ENCODE measurements at places on chromosomes 16 and 17.
A peak's percentile ranks its signal among the peaks of the same experiment; 100 is the strongest.

GRCh38 chr17:32822996-32823395, 53.9 kb downstream of the MYO1D start:
- no peak for DNase-seq

DNA sequence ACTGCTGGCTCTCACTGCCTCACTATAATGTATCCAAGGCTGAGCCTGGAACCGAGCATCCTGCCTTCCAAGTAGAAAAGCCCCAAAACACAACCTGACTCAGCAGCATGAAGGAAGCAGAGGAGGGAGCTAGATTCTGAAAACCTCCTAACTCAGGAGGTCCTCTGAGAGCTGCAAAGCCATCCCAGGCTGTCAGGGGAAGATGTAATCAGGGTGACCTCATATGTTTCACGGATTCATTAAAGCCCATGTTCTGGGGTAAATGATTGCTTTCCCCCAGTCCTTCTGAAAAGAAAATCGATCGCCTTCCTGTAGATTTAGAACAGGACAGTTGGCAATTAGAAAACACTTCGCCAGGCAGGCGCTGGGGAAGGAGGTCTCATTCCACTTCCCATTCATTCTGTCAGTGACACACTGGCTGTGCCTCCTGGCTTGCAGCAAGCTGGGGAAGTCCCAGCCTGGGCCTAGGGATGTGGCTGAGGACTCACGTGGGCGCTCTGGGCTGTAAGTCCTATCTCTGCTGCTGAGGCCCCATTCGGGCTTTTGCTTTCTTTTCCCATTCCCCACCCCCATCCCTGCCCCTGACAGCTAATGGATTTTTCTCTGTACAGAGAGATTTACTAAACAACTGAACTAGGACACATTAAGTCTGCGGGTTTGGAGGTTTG, 75.7 kb upstream of the TMEM132E start:
- DNase-seq, result no peak

- no peak for DNase-seq
Measured at GRCh38 chr17:35210741-35211140, 16.5 kb upstream of the SLC35G3 start.

DNA sequence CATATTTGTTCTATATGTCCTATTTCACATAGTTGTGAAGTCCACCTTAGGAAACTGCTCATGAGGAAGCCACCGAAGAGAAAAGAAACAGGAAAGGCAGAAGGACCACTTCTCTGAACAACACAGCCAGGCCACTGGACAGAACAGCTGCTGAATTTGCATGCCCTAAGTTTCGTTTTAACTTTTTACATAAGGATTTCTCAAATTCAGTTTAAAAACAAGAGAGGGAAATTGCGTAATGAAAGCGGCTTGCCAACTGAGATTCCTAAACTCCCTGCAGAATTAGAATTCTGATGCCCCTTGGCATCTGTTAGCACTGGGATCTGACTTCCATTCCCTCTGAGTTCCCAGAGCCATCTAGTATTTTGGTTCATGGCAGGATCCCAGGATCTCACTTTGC, 5.0 kb upstream of the CCL8 start:
- DNase-seq, result no peak

- DNase-seq, result no peak
Measured at GRCh38 chr17:61444075-61444474, 8.1 kb upstream of the TBX4 start.

DNA sequence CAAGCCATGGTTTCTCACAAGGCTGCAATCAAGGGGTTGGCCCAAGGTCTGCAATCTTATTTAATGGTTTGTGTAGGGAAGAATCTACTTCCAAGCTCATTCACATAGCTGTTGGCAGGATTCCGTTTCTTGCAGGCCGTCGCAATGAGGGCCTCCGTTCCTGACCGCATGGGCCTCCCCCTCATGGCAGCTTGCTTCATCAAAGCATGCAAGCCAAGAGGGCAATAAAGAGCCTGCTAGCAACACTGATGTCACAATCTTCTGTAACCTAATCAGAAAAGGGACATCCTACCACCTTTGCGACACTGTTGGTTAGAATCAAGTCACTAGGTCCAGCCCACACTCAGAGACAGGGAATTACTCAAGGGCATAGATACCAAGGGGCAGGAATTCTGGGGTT, 95.5 kb downstream of the CCT6B start:
- no peak for DNase-seq

DNA sequence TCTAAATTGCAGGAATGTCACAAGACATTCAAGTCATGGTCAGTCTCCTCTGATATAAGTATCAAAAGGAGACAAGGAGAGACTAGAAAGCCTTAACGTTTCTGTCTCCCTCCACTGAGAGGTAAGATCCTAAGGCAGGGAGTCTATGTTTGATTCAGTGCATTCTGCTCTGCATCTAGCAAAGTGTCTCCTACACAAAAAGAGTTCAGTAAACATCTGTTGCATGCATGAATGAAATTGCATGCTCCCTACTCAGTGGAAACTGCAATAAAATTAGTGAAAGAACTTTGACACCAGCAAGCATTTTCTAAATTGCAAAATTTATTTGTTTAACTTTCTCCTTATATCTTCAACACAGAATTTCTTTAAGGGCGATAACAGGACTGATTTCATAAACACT, 111.1 kb downstream of the ADAMTS18 start:
- no peak for DNase-seq

GRCh38 chr17:80528536-80528935, 16.1 kb upstream of the RPTOR start:
- no peak for DNase-seq

DNA sequence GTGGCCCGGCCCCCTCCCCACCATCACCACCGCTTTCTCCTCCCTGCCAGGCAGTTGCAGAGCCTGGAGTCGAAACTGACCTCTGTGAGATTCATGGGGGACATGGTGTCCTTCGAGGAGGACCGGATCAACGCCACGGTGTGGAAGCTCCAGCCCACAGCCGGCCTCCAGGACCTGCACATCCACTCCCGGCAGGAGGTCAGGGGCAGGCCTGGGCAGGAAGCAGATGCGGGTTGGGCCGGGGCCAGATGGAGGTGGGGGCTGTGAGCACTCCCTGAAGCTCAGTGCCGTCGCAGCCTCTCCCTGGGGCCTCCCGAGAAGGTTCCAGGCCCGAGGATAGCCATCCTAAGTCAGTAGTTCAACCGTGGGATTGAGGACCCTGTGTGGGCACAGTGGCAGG, 14.2 kb upstream of the ADGRG3 start:
- DNase-seq, result no peak

GRCh38 chr17:68101075-68101986, 65.8 kb downstream of the KPNA2 start:
- peak; percentile 71 for DNase-seq

DNA sequence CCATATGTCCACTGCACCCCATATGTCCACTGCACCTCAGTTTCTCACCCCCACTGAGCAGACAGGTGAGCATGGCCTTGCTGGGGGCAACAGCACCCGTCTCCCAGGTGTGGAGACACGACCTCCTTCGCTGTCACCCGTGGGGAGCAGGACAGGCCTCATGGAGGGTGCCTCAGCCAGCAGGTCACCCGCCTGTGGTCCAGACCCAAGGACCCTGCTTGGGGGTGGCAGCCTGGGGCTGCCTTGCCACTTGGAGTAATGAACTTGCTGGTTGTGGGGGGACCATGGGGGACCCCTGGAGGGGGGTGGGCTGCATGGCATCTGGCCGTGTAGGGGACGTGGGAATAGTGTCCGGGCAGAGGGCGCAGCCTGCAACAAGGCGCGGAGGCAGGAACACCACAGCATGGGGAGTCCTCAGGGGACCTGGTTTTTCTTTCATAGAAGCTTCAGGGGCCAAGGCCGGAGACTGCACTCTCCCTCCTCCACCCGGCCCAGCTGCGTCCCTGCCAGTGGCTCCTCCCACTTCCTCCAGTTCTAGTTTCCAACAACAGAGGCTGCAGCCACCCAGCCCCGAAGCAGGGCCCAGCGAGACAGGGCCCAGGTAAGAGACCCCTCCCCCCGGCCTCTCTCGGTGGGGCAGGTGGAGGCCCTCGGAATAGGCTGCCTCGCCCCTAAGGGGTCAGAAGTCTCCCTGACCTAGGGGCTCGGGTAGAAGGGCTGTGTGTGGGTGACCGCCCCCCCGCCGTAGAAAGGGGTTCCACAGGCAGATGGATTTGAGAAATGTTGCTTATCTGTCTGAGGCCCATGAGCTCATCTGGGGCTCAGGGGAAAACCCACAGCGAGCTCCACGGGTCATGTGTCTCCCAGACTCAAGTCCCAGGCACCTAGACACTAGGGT, at the start of gene NHLRC4:
TSS of gene NHLRC4 (plus strand) at position 531 of the 898 bp plus-strand sequence. CDS start 1,043 bp downstream, outside the sequence.
- peak; percentile 33 for DNase-seq

DNA sequence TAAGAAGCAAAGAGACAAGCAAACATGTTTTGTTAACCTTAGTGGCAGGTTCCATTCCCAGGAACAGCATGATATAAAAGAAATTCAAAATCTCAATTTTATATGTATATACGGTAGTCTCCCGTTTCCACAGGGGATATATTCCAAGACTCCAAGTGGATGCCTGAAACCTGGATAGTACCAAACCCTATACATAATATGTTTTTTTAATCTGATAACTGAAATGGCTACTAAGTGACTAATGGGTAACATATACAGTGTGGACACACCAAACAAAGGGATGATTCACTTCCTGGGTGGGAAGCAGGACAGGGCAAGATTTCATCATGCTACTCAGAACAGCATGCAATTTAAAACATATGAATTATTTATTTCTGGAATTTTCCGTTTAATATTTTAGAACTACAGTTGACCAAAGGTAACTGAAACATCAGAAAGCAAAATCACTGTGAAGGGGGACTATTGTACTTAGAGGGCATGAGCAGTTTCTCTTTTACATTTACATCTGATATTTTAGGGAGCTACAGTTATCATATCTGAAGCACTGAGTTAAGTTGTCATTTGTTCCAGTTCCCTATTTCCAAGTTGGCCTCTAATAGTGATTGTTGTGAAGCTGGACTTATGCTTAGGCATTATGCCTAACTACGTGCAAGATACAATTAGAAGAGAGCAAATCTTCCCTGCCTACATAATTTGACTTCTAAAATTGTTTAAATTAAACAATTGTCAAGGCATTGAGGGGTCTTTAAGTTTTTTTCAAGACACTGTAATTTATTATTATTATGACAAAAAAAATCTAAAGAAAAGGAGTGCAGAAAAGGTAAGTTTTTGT, 34.1 kb upstream of the ABCA6 start:
- DNase-seq, result no peak

- DNase-seq, result no peak
Measured at GRCh38 chr16:52456368-52456767, 90.6 kb downstream of the TOX3 start.

DNA sequence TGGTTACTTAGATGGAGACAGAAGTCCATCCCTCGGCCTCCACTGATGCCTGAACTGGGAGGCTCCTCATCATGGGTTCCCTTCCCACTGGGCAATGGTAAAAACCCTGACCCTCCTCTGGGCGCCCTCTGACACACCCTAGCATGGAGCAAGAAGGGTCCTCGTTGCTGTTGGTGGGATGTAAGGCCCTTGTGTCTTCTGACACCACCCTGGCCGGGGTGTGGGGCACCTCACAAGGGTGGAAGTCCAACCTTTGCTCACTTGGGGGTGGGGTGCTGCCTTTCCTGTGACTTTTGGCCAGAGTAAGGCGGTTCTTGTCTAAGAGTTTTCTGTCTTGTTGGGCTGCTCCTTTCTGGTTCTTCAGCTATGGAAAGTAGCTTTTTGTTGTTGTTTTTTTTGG, 28.7 kb downstream of the MPRIP start:
- no peak for DNase-seq

GRCh38 chr17:59502800-59503199, 62.6 kb upstream of the DHX40 start:
- DNase-seq, result no peak

- DNase-seq, result no peak
Measured at GRCh38 chr17:16398270-16399267, 16.8 kb upstream of the TRPV2 start.

DNA sequence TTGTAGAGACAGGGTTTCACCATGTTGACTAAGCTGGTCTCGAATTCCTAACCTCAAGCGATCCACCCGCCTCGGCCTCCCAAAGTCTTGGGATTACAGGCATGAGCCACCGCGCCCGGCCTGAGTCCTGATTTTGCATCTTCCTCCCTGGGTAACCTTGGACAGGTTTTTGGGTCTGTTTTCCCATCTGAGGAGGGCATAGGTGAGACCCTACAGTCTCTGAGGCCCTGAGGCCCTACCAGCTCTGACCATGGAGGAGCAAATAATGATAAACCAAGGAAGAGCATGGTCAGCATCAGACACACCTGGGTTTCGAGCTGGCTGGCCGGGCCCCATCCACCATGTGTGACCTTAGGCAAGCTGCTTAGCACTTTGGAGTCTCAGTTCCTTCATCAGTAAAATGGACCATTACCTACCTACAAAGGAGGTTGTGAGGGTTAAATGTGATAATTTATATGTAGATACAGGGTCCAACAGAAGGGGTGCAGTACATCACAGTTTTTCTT, 1.2 kb upstream of the NCBP3 start:
- DNase-seq, result no peak

GRCh38 chr16:27471661-27472060, 69.7 kb downstream of the IL21R start:
- no peak for DNase-seq
